ENCODE measurements at places on chromosomes 6 and 20. TPM values are rescaled to one million over a fixed set of nuclear protein-coding genes. Genes with fewer than 3 reads are reported as not detected.

The C4A gene
- 0.27 TPM for total RNA-seq

The PAK5 gene
- 0.46 TPM for total RNA-seq

The CNR1 gene
- 1.0 TPM for total RNA-seq

The ESR1 gene
- total RNA-seq: not detected

The RIN2 gene
- total RNA-seq: 10.6 TPM

The HAO1 gene
- total RNA-seq: not detected

The COL10A1 gene
- total RNA-seq: 0.17 TPM

The MSH5 gene
- total RNA-seq: 20.9 TPM
